ENCODE measurements at places on chromosomes 12 and 14. TPM values are rescaled to one million over a fixed set of nuclear protein-coding genes. Genes with fewer than 3 reads are reported as not detected.

DNA sequence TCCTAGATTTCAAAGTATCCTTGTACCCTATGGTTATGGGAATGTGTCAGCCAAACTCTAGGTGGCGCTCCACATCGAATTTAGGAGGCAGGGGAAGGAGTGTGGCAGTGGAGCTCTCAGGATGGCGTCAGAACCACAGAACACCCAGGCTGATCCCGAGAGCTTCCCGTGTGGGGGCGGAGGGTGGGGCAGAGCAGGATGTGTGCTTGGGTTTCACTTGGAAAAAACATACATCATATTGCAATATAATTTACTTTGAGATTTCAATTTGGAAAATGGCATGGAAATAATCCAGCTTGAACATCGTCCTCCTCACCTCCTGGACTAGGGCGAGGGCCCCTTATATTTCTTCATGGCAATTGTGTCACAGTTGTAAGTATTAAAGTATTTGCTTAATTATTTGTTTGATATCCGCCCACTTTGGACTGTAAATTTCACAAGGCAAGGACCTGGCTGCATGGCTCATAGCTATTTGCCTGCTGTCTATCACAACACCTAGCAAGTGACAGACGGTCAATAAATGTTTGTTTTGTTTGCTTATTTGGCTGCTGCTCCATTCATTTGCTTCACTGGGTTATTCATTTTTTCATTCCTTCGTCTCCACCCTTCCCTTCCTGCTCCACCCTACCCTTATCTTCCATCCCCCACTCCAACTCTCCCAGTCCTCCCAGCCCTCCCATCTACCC, 221.5 kb upstream of the HMGA2 start:
- peaks cover 5% of the 10 kb centered on the region for H3K27me3 ChIP-seq
- DNase-seq = peak; percentile 83
- peak overlapping the region; percentile 65 for H3K27ac ChIP-seq
- no peaks in the 10 kb centered on the region for H3K4me1 ChIP-seq

DNA sequence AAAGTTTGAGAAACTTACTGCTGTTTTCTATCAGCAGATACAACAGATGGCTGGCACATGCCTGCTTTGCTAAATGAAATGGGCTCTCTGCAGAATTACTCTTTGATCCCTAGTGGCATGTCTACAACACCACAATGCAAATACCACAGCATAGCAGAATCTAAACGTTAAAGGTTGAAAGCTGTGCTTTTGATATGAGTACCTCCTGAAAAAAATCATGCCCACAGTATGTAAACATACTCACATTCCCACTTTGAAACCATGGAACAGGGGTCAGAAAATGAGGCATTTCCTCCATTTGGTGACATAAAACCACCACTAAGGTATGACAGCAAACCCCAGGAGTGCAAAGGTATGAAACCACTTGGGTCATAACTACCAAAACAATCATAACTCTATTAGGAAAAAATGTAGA, 7.5 kb downstream of the WIF1 start:
- H3K27ac ChIP-seq = no peak overlapping the region
- no peaks in the 10 kb centered on the region for H3K27me3 ChIP-seq
- no peaks in the 10 kb centered on the region for H3K36me3 ChIP-seq
- H3K4me3 ChIP-seq = no peak overlapping the region

GRCh38 chr14:47273939-47274338, 401.5 kb downstream of the MDGA2 start:
- H3K36me3 ChIP-seq = no peaks in the 10 kb centered on the region
- H3K27ac ChIP-seq = no peak overlapping the region
- H3K27me3 ChIP-seq = no peaks in the 10 kb centered on the region
- H3K4me1 ChIP-seq = no peaks in the 10 kb centered on the region
- DNase-seq = no peak
- H3K4me3 ChIP-seq = no peak overlapping the region

DNA sequence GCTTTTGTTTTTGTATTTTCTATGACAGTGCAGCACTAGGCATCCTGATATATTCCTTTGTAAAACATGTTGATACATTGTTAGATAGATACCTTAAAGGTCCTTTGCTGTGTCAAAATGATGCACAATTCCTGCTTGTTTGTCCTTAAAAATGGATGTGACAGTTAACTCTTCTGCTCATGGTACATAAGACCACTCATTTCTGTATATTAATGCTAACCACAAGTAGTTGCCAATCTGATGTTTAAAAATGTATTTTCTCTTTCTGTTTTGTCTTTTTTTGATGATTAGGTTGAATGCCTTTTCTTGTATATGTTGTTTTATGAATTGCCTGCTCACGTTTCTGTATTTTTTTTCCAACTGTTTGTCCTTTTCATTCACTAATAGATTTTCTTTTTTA, 35.1 kb downstream of the ATF7IP start:
- no peaks in the 10 kb centered on the region for H3K36me3 ChIP-seq
- H3K4me3 ChIP-seq = no peak overlapping the region
- H3K27me3 ChIP-seq = no peaks in the 10 kb centered on the region
- no peak for DNase-seq

DNA sequence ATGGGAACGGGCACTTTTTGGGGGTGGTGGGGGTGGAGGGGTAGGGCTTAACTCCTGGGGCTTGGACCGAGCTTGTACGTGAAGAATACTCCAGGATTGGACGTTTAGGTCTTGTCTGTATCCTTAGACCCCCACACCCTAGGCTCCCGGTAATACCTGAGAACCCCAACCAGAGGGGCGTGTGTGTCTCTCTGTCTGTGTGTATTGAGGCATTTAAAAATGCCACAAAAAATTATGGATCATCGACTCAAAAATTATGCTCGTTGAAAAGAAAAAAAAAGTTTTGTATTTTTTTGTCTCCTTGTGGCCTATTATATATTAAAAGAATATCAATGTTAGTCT, 459 bp downstream of the PPFIBP1 start:
- no peak for DNase-seq
- H3K27me3 ChIP-seq = no peaks in the 10 kb centered on the region
- H3K27ac ChIP-seq = peak overlapping the region; percentile 86
- H3K4me3 ChIP-seq = peak overlapping the region; percentile 65

- no peak overlapping the region for H3K27ac ChIP-seq
- H3K4me1 ChIP-seq = no peaks in the 10 kb centered on the region
- H3K36me3 ChIP-seq = no peaks in the 10 kb centered on the region
- no peak overlapping the region for H3K4me3 ChIP-seq
- DNase-seq = no peak
- H3K27me3 ChIP-seq = peaks cover 4% of the 10 kb centered on the region
These were observed 10.9 kb upstream of the TAC3 start for GRCh38 chr12:57027011-57027804.

- no peaks in the 10 kb centered on the region for H3K36me3 ChIP-seq
- no peak overlapping the region for H3K27ac ChIP-seq
- H3K27me3 ChIP-seq = no peaks in the 10 kb centered on the region
- H3K4me3 ChIP-seq = no peak overlapping the region
These were observed 33.9 kb upstream of the LTBP2 start for GRCh38 chr14:74645756-74646470.

DNA sequence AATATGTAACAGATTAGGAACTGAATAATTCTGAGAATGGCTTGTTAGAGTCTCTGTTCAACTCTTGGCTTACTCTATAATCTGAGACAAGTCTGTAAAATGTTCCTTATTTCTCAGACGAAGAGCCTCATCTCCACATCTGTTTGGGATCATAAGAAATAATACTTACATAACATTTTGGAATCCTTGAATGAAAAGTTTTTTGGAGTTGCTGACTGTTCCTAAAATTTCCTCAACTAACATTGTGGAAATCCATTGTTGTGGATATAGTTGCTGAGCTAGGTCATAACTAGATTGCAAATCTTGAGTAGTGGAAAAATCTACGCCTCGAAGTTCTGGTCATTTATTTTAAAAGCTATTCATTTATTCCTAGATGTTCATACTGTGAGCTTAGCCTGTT, 402.9 kb downstream of the ZFP36L1 start:
- H3K4me3 ChIP-seq = no peak overlapping the region
- no peaks in the 10 kb centered on the region for H3K36me3 ChIP-seq
- H3K4me1 ChIP-seq = peaks cover 69% of the 10 kb centered on the region
- H3K27ac ChIP-seq = no peak overlapping the region
- H3K27me3 ChIP-seq = no peaks in the 10 kb centered on the region
- DNase-seq = peak; percentile 31

DNA sequence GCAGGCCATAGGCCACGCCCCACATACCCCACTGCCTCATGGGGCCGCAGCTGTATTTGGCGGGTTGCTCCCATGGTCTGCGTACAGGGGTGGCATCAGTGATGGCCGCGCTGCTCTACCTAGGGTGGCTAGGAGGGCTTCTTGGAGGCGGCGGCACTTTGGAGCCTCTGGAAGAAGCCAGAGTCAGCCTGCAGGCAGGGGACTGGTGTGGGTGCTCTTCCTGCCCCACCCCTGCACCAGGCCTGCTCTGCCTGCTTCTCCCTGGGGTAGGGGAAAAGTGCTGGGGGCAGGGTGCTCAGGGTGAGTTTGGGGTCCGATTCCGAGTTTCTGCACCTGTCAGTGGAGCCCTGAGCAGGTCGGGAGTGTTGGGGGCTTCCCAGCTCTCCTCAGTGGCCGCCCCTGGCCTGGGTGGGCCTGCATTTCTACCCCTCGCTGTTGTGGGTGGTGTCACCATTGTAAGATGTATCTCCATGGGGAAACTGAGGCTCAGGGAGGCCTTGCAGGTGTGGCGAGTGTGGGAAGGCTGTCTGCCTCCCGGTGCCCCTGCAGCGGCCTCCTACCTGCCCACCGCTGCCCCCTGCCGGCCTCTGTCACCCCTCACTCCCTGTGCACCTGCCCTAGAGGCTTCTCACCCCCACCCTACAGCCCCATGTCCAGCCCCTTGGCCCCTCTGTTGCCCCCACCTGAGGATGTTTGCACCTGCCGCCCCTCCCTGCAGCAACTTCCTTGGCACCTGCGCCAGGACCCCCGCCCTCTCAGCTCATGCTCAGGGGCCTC, 5.5 kb downstream of the CEP170B start:
- H3K4me3 ChIP-seq = no peak overlapping the region
- no peaks in the 10 kb centered on the region for H3K4me1 ChIP-seq
- H3K27me3 ChIP-seq = no peaks in the 10 kb centered on the region
- DNase-seq = no peak
- no peak overlapping the region for H3K27ac ChIP-seq

GRCh38 chr12:120903412-120904196, 554 bp downstream of the SPPL3 start:
- DNase-seq = peak; percentile 40
- no peaks in the 10 kb centered on the region for H3K27me3 ChIP-seq
- peaks cover 4% of the 10 kb centered on the region for H3K36me3 ChIP-seq
- peak overlapping the region; percentile 97 for H3K4me3 ChIP-seq
- peaks cover 6% of the 10 kb centered on the region for H3K4me1 ChIP-seq
- H3K27ac ChIP-seq = peak overlapping the region; percentile 92

DNA sequence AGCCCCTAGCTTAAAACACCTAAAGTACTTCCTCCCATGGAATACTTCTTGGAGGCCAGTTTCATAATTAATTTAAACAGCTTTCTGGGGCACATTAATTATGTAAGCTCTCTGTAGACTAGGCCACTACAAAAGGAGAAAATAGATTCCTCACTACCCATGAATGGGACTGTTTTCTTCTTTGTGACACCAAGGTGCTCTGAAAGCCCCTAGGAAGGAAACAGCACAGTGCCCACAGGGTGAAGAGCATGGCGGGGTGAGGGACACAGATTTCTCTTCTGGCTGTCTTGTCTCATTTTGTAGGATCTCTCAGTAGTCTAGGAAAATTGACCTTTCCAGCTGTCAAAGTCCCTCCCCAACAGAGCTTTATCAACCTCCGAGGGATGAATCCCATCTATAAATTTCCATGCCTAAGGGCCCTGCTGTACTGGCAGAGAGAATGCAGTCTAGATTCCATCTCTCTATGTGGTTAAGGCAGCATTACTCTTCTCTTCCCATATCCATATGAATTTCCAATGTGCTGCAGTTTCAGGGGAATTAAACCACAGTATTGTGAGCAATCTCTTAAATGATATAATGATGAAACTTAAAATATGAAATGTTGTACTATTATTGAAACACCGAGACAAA, 183.6 kb upstream of the GRIP1 start:
- no peaks in the 10 kb centered on the region for H3K4me1 ChIP-seq
- H3K27ac ChIP-seq = no peak overlapping the region
- no peak for DNase-seq
- H3K36me3 ChIP-seq = no peaks in the 10 kb centered on the region
- no peak overlapping the region for H3K4me3 ChIP-seq

- no peak overlapping the region for H3K4me3 ChIP-seq
- no peaks in the 10 kb centered on the region for H3K36me3 ChIP-seq
- no peaks in the 10 kb centered on the region for H3K27me3 ChIP-seq
- peak; percentile 97 for DNase-seq
- peak overlapping the region; percentile 39 for H3K27ac ChIP-seq
- peaks cover 36% of the 10 kb centered on the region for H3K4me1 ChIP-seq
These were observed 91.1 kb downstream of the IRF2BPL start for GRCh38 chr14:76937181-76938091.

- H3K36me3 ChIP-seq = no peaks in the 10 kb centered on the region
- H3K4me1 ChIP-seq = no peaks in the 10 kb centered on the region
- no peak for DNase-seq
- H3K27ac ChIP-seq = no peak overlapping the region
- H3K27me3 ChIP-seq = no peaks in the 10 kb centered on the region
- H3K4me3 ChIP-seq = no peak overlapping the region
These were observed 57.2 kb upstream of the ZDHHC17 start for GRCh38 chr12:76706761-76707160.

GRCh38 chr12:121295746-121296617, 527 bp downstream of the CAMKK2 start:
- no peaks in the 10 kb centered on the region for H3K27me3 ChIP-seq
- no peaks in the 10 kb centered on the region for H3K4me1 ChIP-seq
- peak; percentile 27 for DNase-seq

DNA sequence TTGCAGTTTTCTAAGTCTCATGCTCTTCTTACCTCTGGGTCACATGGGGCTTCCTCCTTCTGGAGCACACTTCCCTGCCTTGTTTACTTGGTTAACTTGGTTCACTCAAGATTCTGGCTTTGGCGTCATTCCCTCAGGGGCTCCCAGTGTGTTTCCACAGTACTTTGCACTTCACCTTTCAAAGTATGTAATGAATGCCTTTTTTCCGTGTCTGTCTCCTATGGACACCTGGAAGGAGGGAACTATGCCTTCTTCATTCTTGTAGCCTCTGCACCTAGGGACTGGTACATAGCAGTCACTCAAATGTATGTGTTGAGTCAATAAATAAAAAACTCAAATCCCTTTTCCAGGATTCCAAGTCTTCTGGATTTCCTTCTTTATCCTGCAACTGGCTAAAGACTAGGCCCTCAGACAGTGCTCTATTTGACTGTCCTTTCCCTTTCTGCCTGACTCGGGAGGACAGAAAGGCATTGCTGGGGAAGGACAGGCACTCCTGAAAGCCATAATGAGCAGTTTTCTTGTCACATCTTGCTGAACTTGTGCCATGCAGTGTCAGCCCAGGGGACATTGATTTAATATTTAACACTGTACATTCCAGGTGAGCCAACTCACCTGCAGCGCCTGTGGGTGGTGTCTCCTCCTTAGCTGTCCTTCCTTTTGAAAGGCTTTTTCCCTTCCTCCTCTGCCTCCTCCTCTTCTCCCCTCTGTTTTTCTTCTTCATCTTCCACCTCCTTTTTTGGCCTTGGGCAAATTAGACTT, 12.8 kb downstream of the MYRFL start:
- no peak overlapping the region for H3K4me3 ChIP-seq
- no peaks in the 10 kb centered on the region for H3K36me3 ChIP-seq
- no peak for DNase-seq
- H3K27me3 ChIP-seq = no peaks in the 10 kb centered on the region

KRT3 gene
- polyA plus RNA-seq = not detected

OR6C75 gene
- not detected for polyA plus RNA-seq

DERA gene
- polyA plus RNA-seq = 31.0 TPM

PLA2G1B gene
- polyA plus RNA-seq = 193 TPM

PIK3C2G gene
- not detected for polyA plus RNA-seq

PCED1B gene
- polyA plus RNA-seq = 3.0 TPM

WDHD1 gene
- polyA plus RNA-seq = 1.9 TPM

CMKLR1 gene
- polyA plus RNA-seq = 19.6 TPM

FERMT2 gene
- 33.2 TPM for polyA plus RNA-seq

CDC42BPB gene
- 44.6 TPM for polyA plus RNA-seq

PROX2 gene
- polyA plus RNA-seq = not detected

ZNF84 gene
- polyA plus RNA-seq = 9.3 TPM

SYNE3 gene
- polyA plus RNA-seq = 2.7 TPM

Measured in lung (tissue), 17 donors.